ENCODE measurements at places on chromosomes 16 and 17. TPM values are rescaled to one million over a fixed set of nuclear protein-coding genes. Genes with fewer than 3 reads are reported as not detected.

Gene SHMT1
- total RNA-seq, result 53.4 TPM

Gene ITGB4
- 39.3 TPM for total RNA-seq

Gene MYH11
- total RNA-seq, result 48.9 TPM

Gene LDHD
- total RNA-seq, result 19.2 TPM

Gene KRTAP4-5
- not detected for total RNA-seq

Gene FAM20A
- total RNA-seq, result 150 TPM

Gene SEZ6
- 0.20 TPM for total RNA-seq

Gene VASN
- total RNA-seq, result 11.4 TPM

Gene UBE2Z
- 64.6 TPM for total RNA-seq

Gene PDXDC1
- total RNA-seq, result 82.0 TPM

Gene OR1F1
- not detected for total RNA-seq

Gene GRIN2A
- total RNA-seq, result 0.30 TPM

Gene HAS3
- total RNA-seq, result 10.1 TPM

Gene GCGR
- not detected for total RNA-seq

Gene BRIP1
- total RNA-seq, result 1.0 TPM

Measured in upper lobe of left lung (tissue), 6 donors.